ENCODE measurements at places on chromosomes 12 and 14.

- DNase-seq = no peak
Measured at GRCh38 chr12:83996671-83997070, 915.9 kb downstream of the SLC6A15 start.

DNA sequence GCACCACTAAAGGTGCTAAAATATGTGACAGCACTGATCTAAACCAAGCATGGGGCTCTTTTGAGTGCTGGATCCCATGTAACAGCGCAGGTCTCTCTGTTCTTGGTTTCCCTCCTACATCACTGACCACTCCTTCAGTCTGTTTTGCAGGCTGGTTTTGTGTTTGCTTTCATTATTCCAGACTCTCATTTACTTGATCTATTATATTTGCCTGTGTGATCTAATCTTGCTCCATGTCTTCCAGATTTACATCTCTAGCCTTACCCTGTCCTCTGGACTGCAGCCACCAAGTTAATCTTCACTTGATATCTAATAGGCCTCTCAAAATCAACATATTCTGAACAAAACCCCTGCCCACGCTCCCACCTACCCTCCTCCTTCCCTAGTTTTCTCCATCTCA, 8.6 kb downstream of the GLIPR1 start:
- no peak for DNase-seq

GRCh38 chr14:74888164-74889158, 6.7 kb downstream of the DLST start:
- DNase-seq = no peak

DNA sequence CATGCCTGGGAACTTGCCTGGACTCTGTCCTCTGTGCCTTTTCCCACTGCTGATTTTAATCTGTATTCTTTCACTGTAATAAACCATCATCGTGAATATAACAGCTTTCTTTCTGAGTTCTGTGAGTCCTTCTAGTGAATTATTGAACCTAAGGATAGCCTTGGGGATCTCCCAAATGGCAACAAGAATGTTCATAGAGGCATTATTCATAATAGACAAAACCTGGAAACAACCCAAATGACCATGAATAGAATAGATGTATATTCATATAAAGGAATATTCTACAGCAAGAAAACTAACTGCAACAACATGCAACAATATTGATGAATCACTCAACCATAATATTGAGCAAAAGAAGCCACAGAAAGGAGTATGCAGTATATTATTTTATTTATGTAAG, 44.7 kb upstream of the CEP83 start:
- DNase-seq = no peak

DNA sequence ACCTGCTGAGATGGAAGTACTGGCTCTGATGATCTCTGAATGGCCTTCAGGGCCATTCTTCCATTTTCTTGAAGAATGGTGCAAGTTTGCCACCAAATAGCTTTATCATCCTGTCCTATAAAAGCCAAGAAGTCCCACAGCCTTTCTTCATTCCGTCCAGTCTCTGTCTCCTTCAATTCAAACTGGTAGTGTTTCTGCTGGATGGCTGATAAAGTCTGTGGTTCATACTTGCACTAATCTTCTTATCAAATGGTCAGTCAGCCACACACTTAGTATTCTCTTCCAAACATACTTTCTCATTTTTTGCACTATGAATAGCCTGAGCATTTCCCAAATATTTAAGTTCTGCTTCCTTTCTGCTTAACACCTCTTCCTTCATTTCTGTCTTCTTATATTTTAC, 39.4 kb upstream of the BEGAIN start:
- no peak for DNase-seq

DNA sequence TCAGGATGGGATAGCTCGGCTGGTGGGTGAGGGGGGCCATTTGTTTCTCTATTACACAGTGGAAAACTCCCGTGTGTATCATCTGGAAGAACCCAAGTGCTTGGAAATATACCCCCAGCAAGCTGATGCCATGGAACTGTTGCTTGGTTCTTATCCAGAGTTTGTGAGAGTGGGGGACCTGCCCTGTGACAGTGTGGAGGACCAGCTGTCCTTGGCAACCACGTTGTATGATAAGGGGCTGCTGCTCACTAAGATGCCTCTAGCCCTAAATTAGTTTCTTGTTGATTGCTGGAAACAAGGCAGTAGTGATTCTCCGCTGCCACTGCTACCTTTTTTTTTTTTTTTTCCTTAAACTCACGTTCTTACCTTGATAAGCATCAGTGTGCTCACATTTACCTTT, 1.9 kb downstream of the RIOX1 start:
- DNase-seq = no peak

DNA sequence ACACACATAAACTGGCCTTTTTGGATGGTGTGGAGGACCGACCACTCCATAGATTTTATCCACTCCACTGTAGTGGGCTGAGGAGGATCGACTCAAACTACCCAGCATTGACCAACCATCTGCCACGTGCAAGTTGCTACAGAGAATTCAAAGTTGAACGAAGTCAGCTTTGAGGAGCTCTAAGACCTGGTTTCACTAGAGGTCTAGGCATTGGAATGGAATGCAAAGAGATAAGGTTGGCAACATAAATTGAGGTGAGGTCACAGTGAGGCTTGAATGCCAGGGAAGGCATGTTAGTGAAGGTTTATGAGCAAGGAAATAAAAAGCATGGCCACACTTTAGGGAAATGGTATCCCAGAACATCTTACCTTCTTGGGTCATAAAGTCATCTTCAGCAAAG, 14.5 kb downstream of the VWF start:
- DNase-seq = no peak

- no peak for DNase-seq
Measured at GRCh38 chr12:2483713-2484112, 311.1 kb upstream of the FKBP4 start.

DNA sequence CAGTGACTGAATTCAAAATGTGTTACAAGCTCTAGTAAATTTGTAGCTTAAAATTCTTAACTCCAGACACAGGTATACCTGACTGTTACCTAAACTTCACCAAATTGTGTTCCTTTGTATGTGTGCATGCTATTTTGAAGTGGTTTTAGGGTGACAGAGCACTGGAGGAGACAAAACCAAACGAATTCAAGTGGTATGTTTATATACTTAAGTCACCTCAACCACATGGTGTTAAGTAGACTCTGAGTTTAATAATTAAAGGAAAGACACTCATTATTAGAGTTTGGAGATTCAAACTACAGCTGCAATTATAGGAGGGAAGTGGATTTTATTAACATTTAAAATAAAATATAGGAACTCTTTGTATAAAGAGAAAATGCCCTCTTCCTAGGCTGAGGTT, 84.3 kb downstream of the PLCZ1 start:
- DNase-seq = no peak

- DNase-seq = peak; percentile 82
Measured at GRCh38 chr14:99571303-99571986, 32.6 kb downstream of the CCDC85C start.

- DNase-seq = no peak
Measured at GRCh38 chr12:116420227-116420880, 138.8 kb upstream of the MAP1LC3B2 start.

DNA sequence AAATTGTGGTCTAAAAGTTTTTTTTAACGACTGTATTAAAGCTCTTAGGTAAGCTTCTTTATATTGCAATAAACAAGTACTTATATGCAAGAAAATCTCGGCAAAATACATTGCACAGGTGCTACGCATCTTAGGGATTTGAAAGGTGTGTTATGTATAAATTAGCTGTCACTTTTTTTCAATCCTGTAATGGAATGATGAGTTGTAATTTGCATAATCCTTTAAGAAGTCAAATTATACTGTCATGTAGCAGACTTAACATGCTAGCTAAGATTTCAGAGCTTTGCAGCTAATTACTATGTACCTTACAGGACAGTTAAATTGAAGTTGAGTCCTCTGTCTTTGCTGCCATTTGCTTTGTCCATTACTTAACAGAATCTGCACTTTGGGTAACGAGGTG, 117.5 kb downstream of the NPAS3 start:
- DNase-seq = no peak

GRCh38 chr12:128933039-128933438, 79.8 kb downstream of the GLT1D1 start:
- no peak for DNase-seq

- DNase-seq = no peak
Measured at GRCh38 chr12:25629341-25629740, 76.3 kb upstream of the LMNTD1 start.

DNA sequence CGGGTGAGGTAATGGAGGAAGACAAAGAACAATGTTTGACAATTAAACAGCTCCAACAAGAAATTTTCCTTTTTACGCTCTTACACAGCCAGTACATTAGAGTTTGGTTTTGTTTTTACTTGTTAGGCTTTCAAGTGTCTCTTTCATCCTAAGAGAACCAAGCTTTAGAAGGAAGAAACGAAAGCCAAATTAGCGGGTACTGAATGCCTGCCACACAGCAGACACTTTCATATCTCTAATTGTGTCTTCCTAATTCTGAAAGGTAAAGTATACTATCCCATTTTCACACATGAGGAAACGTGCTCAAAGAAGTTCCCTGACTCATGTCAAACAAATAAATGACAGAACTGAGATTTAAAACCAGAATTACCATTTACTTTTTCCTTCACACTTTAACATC, 65.0 kb downstream of the CDK17 start:
- DNase-seq = no peak

DNA sequence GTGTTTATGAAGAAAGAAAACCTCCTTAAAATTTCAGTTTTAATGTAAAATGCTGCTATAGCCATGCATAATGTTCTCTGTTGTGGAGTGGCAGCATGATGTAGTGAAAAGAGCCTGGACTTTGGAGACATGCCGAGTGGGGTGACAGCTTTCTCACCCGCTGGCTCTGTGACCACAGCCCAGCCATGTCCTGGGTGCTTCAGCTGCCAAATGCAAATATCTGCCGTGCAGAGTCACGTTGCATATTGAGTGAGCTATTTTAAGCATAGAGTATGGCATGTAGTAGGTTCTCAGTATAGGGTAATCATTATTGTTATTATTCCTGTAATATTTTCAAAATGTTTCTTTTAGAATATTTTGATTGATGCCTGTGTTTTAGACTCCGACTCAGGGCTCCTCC, 15.5 kb upstream of the TCTN2 start:
- DNase-seq = no peak

- DNase-seq = no peak
Measured at GRCh38 chr12:69688021-69688420, 11.1 kb downstream of the BEST3 start.

GRCh38 chr14:66288511-66288910, 197.7 kb upstream of the CCDC196 start:
- no peak for DNase-seq

DNA sequence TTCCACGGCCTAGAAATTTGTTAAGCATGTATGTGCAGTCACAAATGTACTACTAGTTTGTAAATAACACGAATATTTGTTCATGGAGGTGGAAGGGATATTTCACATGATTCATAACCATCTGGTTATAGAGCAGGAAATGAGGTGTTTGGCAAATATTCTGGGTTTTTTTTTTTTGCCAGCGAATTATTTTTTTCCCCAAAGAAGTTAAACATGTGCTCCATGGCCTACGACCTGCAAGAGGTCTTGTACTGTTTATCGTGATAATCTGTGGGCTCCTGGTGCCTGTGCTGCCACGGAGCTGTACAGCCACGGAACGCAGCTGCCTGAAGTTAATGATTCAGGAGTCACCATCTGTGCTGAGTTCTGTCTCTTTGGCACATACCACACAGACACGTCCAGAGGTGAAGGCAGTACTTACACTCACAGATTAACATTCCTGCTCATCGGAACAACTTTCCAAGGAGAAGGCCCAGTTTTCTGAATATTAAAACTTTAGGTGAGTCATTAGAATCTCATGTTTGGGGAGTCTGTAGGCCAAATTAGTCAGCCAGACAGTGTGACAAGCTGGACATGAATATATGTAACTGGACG, 156.3 kb downstream of the TMX1 start:
- DNase-seq = no peak

DNA sequence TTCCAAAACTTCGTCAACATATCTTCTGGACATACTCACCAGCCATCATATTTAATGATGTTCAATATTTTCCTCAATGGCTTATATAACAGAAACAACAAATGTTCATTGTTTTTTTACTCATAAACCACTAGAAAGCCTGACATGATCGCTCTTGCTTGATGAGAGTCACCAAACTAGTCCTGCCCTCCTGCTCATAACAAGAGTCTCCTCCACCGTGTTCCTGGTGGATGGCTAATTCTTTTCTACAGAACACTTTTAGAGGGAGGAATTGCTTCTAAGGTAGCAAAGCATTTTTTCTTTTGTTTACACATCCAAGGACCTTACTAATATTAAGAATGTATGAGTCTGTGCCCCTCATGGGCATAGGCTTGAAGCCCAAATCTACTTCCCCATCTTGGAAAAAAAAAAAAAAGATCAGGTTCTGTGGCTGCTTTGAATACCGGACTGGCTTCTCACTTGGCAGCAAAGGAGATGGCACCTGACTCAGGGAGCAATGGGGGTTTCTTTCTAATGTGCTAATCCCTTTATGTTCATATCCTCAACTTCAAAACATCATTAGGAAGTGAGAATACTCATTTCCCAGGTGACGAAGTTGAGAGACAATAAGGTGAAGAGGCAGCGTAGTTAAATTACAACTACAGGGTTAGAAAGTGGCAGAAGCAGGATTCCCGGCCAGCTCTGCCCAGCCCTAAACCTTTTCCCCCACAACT, 188.8 kb downstream of the EPS8 start:
- DNase-seq = no peak

GRCh38 chr14:104372390-104373054, 207.0 kb upstream of the C14orf180 start:
- no peak for DNase-seq
